Cortex of kidney (tissue), 1 donor: ENCODE measurements at places on chromosomes 3 and 15.

GRCh38 chr15:85583923-85584390 lies 203.6 kb downstream of the AKAP13 start:
- DNase-seq: no peak

- DNase-seq: no peak
Measured at GRCh38 chr3:23474580-23475357, 271.6 kb downstream of the UBE2E2 start.

- no peak for DNase-seq
Measured at GRCh38 chr3:15977090-15977489, 179.3 kb upstream of the ANKRD28 start.

GRCh38 chr15:98375513-98376340 lies 272.6 kb upstream of the IGF1R start:
- no peak for DNase-seq

DNA sequence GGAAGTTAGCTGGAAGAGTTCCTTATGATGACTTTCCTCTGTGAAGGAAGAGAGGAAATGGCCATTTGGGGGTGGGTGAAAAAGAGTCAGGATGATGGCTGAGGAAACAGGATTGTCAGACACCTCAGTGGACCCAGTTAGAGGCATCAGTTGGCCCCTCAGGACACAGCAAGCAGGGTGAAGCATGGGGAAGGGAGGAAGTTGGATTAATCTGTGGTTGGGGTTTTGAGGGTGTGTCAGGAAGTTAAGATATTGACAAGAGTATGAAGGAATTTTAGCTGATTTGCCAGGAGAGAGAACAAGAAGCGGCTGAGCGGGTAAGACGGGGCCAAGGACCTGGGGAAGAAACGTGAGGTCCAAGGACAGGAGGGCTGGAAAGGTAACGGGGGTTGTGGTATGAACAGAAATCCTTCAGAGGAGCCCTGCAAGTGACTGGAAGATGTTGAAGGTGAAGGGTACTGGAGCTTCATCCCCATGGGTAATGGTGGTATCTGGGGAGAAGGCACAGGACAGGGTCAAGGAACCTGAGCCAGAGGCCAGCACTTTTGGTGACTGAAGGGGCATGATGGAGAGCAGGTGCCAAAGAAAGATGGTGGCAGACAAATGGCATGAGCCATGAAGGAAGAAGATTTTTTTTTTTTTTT lies 2.7 kb downstream of the UQCC5 start:
- no peak for DNase-seq

DNA sequence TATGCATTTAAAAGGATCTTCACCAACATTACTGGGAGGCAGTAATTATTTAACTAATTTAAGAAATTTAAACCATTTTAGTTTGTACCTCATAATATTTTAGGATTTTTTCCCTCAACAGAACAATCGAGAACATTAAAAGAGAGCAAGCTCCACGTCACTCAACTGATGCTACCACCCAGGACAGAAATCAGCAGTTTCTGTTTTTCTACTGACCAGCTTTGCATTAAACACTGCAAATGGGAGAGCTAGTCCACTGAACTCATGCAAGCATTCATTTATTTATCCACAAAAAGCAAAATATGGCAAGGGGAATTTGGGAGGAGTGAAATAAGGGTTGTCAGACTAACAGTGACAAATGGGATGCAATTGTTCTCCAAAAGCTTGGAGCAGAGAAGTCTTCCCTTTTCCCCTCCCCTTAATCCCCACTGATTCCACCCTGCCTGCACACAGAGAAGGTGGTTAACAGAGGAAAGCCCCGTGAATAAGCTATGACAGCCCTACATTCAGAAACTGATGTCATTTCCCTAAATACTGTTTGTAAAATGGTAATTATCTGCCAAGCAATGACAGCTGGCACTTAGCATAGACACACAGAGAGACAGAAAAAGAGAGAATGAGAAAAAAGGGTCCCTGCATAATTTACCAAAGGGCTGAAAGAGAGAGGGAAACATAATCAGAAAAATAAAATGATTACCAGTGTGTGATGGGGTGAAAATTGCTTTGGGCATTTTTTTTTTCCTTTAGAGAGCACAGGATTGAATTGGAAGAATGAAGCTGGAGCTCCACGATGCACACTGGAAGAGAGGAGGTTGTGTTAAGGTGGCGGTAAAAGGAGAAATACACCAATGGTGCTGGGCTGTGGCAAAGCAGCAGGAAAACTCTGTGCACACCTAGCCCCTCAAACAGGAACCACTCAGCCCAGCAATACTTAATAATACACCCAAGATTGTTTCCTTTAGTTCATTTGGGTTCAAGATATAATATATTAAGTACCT lies 777.4 kb downstream of the TUSC7 start:
- no peak for DNase-seq

DNA sequence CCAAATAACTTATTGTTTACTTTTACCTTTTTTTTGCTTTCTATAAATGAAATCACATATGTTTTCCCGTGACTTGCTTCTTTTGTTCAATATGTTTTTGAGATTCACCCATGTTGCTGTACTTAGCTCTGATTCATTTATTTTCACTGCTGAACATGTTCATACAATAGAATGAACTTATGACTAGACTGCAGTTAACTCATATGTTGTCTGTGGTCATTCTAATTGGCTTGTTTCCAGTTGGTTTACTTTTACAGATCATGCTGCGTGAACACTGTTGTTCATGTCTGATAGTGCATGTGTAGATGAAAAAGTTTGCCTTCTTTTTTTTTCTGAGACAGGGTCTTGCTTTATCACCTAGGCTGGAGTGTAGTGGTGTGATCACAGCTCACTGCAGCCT lies 31.6 kb upstream of the SV2B start:
- DNase-seq: no peak

DNA sequence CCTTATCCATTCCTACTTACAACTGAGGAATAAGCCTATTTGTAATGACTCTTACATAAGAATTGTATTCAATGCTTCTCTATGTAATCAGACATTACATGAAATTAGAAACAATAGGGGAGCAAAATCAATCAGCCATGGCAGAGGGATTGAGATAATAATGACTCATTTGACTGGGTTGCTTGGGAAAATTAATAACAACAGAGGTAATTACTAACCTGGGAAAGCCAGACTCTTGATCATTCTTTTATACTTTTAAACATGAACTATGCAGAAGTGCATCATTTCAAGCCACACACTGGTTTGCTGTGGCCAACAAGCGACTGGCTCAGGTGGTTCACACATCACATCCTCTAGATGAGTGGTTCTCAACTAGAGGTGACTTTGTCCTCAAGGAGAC lies 126.3 kb upstream of the CRBN start:
- no peak for DNase-seq

- DNase-seq: no peak
Measured at GRCh38 chr3:4306860-4307259, 3.7 kb downstream of the SETMAR start.

GRCh38 chr3:187112934-187113793 lies 26.1 kb downstream of the RPL39L start:
- DNase-seq: no peak

DNA sequence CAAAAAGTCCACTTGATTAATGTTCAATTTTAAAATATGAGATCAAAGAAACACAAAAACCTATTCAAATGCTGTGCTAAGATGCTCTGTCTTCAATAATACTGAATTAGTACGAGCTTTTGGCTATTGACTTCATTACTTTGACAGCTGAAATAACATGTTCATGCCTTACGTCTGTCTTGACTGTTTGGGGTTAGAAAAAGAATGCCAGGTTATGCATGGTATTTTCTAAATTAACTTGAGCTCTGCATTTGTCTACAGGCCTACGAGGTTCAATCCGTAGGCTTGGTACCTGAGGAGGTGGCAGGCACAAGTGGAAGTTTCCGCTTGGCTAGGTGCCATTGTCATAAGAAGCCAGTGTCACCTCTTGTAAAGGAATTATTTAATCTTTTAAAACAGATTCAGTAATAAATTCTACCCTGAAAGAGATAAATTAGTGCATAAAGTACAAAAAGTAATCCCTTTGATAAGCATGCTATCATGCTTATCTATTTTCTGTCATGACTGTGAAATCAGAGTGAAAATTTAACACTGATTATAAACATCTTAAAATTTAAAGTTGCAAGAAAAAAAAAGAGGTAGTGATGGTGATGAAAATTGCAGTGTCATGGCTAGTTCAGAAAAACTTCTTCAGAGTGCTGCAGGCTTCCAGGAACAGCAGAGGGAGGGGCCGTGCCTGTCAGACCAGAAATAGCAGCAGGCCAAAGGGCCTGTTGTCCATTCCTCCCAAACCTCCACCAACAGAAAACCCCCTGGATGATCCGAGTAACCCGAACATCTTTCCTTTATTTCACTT lies 115.7 kb downstream of the ARRDC4 start:
- no peak for DNase-seq

DNA sequence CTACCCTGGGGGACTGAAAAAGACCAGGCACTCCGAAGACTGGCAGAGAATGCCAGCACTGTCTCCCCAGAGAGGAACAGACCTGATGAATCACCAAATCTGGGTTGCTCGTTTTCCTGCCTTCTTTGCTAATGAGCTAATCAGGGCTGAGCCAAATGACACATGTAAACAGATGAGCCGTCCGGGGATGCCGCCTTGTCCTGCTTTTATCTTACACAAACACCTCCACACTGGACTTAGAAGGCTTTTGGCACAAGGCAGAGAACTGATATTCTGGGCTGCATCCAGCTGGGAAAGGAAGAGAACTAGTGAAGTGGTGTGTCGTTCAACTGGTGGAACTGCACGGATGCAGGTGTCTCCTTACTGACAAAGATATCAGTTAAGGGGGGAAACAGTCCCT lies 88.1 kb downstream of the MECOM start:
- DNase-seq: no peak

GRCh38 chr3:17747890-17748247 lies 5.4 kb upstream of the TBC1D5 start:
- DNase-seq: no peak

- no peak for DNase-seq
Measured at GRCh38 chr3:195736866-195737490, 16.2 kb downstream of the MUC20 start.

DNA sequence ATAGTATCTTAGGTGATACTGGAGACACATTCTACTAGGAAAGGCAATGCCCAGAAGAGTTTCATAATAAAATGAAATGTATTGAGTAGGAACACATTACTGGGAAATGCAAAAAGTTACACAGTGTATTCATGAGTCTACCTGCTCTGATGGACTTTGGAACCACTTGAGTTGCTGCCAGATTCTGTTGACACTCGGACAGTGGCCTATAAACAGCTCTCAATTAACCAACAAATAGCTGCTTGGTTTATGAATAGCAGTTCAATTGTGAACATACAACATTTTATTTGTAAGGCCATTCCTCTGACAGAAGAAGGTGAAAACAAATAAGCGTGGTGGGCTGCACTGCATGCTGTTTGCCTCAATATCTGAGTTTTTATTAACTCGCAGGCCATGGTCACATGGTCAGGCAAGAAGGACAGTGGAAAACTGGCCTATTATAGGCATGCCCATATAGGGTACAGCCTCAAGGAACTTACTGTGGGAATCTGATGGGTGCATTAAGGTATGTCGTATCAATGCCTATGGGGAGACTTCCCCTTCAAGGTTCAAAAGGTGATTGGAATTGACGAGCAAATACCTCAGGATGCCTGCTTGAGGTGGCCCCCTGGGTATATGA lies 66.2 kb downstream of the C3orf80 start:
- DNase-seq: no peak

DNA sequence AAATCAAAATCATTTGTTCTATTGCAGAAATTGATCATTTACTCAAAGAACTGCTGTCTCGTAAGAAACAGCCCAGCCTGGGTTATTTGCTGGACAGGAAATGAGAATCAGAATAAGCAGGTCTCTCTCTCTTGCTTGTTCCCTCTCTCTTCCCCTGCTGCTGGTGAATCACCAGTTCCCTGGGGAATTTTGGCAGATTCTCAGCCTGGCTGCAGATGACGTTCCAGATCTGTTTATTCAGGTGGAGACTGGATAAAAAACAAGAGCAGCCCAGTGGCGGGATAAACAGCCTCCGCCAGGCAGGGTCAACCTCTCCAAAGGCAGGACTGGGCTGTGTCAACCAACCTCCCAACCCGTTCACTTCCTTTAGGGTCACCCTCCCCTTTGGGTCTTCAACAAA lies 72.1 kb downstream of the LRIG1 start:
- no peak for DNase-seq

- no peak for DNase-seq
Measured at GRCh38 chr3:86801921-86802320, 189.0 kb downstream of the VGLL3 start.

DNA sequence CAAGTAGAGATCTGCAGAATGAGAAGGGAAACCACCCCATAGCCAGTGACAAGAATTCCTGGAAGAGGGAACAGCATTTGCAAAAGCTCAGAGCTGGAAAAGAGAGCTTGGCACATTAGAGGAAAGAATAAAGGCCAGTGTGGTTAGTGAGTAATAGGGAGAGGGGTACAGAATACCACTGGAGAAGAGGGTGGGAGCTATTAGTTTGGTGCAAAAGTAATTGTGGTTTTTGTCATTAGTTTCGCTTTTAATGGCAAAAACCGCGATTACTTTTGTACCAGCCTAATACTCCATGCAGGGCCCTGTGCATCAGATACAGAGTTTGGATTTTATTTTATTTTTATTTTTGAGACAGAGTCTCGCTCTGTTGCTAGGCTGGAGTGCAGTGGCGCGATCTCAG lies 9.8 kb downstream of the SLC24A1 start:
- no peak for DNase-seq

DNA sequence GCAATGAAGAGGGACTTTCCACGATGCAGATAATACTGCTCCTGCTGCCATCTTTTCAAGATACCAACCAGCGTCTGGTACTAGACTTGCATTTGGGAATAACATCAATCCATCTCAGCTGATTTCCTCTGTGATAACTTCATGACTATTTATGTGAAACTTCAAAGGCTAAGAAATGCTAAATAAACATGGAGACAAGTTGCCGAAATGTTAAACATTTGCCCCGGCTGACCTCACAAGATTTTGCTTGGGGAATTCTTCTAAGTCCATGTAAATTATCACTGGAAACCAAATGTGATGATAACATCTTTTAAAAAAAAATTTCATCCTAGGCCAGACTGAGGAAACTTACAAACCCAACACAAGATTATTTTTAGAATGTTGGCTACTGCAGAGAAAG lies 185.8 kb upstream of the PRICKLE2 start:
- no peak for DNase-seq

GRCh38 chr3:194766845-194767244 lies 81.2 kb downstream of the FAM43A start:
- no peak for DNase-seq

DNA sequence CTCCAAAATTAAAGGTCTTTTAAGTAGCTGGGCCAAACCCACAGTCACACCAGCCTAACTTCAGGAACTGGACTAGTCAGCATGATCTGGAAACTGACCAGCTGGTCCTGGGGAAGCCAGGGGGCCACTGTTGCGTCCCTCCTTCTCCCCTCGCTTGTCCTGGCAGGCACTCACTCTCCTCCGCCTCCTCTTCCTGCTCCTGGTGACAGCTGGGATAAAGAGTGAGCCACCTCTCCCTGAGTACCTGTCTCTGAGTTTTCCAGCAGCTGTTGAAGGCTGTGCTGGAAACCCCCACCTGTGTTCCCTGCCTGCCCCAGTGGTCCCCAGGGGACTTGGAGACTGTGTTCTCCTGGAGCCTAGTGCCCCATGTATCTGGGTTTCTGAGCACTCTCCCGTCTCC lies 56.0 kb downstream of the FGD5 start:
- no peak for DNase-seq
